ENCODE measurements at places on chromosomes 7 and 10.

- DNase-seq: peak; percentile 86
Observed at GRCh38 chr7:101124376-101125056, 2.4 kb upstream of the SERPINE1 start.

DNA sequence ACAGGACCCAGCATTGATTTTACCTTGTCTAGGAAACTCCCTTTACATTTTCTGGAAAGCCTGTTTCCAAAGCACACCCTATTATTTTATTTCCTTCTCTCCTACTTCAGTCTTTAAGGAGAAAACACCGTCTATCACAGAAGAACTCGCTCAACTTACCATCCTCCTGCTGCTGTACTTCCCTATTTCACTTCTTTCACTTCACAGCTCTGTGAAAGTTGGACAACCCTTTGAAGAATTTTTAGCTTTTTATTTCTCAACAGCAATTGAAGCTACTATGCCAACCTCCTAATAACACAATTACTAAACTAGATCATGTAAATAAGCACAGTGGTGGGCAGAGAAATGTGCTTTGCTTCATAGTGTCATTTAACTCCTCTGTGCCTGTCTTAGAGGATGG lies 166.5 kb downstream of the TFEC start:
- no peak for DNase-seq

GRCh38 chr7:35727571-35727970 lies 32.6 kb upstream of the HERPUD2 start:
- no peak for DNase-seq

- no peak for DNase-seq
Observed at GRCh38 chr10:62543571-62544355, 169.6 kb downstream of the ZNF365 start.

- no peak for DNase-seq
Observed at GRCh38 chr10:100524638-100525037, 5.0 kb upstream of the SEC31B start.

DNA sequence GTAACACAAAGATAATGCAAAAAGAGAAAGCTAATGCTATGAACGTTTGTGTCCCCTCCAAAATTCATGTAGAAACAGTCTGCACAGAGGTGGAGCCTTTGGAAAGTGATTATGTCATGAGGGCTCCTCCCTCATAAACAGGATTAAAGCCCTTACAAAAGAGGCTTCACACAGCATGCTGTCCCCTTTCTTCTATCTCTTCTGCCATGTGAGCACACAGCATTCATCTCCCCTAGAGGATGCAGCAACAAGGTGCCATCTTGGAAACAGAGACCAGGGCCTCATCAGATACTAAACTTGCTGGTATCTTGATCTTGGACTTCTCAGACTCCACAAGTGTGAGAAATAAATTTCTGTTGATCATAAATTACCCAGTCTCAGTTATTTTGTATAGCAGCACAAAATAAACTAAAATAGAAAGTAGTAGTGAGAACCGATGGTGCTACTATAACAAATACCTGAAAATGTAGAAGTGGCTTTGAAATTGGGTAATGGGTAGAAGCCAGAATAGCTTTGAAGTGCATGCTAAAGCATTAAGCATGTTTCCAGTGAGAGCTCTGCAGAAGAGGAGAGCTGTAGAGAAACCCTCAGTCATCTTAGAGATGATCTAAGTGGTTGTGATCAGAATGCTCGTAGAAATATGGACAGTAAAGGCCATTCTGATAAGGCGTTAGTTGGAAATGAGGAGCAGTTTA lies 108.7 kb downstream of the DNAJC1 start:
- DNase-seq: no peak

DNA sequence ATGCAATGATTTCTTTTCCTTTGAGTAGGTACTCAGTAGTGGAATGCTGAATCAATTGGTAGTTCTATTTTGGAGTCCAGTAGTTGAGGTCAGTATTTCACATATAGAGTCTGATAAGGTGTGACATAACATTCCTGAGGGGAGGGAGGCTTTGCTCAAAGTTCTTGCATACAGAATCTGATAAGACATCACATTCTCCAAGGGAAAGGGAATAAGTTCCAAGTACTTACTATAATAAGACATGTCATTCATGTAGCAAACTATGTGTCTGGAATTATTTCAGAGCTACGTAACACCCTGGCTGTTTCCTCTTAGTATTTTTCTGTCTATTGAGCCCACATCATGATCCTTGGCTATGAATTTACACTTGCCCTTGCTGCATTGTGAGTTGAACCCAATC lies 74.3 kb upstream of the POM121L12 start:
- peak; percentile 16 for DNase-seq

- no peak for DNase-seq
Observed at GRCh38 chr10:131453721-131454634, 142.5 kb upstream of the TCERG1L start.

DNA sequence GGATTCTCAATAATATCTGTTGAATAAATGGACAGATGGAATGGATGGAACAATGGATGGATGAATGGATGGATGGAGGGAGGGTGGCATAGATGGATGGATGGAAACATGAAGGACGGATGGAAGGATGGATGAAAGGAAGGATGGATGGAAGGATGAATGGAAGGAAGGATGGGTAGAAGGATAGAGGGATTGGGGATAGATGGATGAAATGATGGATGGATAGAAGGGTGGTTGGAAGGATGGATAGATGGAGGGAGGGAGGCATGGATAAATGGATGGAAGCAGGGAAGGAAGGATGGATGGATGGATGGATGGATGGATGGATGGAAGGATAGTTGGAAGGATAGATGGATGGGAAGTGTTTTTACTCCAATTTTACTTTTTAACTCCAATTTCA lies 35.4 kb downstream of the AKR1B15 start:
- no peak for DNase-seq

DNA sequence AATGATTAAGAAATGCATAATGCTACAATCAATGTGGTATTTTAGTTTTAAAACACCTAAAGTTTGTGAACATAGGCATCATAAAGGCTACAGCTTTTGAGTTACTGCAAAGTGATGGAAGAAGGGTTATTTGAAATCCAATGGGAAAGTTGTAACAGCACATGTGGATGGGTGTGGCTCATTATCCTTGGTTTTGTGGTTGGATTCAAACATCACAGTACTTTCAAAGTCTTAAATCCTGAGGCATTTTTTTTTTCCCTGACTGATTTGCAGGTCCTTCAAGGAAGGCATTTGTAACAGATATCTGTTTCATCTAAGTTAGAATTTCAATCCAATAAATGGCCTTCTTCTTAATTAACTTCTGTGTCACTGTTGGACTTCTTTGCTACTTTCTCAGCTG lies 9.8 kb upstream of the SHTN1 start:
- no peak for DNase-seq

DNA sequence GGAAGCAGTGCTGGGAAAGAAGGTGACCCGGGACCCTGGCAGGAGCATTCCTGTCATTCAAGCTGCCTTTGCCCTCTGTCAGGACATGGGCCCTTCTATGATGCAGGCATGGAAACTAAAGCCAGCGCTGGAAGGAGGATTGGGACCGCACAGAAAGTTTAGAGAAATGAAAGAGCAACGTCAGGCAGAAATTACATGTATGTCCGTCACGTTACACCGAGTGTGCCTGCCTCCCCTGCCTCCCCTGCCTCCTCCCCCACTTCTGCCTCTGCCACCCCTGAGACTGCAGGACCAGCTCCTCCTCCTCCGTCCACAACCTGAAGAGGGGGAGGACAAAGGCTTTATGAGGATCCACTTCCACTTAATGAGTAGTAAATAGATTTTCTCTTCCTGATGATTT lies 13.9 kb upstream of the PWWP2B start:
- DNase-seq: no peak

DNA sequence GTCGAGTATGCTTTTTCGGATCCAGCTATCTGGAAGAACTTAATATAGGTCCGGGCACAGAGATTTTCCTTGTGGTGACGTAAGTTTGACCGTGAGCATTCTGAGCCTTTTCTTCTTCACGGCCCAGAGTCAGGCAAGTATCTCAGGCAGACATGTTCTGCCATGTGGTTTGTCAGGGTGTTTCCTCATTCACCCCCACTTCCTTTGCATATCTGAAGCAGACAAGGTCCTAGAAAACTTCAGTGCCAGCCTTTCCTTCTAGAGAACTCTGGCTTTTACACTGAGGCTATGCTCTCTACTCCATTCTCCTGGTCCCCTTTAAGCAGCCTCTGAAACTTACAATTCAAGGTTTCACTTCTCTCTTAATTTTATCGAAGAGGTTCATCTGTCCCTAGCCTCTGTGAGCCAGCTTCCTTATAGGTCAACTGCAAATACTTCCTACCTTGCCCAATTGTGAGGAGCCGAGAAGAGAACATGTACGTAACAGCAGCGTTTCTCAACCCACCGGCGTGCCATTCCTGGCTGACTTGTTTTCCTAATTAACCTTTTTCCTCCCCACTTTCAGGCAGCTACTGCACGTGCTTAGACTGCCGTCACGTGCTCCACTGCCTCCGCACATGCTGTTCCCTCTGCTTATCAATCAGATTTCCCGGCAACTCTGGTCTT lies 47.3 kb downstream of the CDCA7L start:
- no peak for DNase-seq

- DNase-seq: no peak
Observed at GRCh38 chr7:156127166-156128134, 315.2 kb upstream of the SHH start.

GRCh38 chr10:122510326-122510725 lies 49.0 kb downstream of the HTRA1 start:
- DNase-seq: peak; percentile 92

- DNase-seq: no peak
Observed at GRCh38 chr7:104111271-104111670, 96.5 kb downstream of the ORC5 start.

Data from NCI-H226 (cell line).